NCI-H460 (cell line): ENCODE measurements at places on chromosomes 5 and 9. TPM values are rescaled to one million over a fixed set of nuclear protein-coding genes. Genes with fewer than 3 reads are reported as not detected.
A peak's percentile ranks its signal among the peaks of the same experiment; 100 is the strongest.

TRPM6 gene
- total RNA-seq = 1.4 TPM in 2 replicates

DNA sequence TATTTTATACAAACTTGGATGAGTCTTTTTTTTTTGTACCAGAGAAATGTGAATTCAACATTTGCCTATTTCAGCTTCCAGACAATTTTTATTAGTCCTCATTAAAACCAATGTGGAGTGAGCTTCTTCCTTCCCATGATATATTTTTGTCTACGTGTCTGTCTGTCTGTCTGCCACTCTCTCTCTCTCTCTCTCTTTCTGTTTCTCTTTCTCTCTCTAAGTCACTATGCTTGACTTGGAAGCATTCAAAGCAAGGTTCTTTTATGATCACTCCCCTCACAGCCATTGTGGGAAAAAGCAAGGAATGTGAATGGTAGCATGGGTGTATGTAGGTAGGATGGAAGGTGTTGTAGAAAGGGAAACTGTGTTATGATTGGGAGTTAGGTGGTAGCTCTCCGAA, 80.2 kb downstream of the SNCAIP start:
- DNase-seq = no peak

DNA sequence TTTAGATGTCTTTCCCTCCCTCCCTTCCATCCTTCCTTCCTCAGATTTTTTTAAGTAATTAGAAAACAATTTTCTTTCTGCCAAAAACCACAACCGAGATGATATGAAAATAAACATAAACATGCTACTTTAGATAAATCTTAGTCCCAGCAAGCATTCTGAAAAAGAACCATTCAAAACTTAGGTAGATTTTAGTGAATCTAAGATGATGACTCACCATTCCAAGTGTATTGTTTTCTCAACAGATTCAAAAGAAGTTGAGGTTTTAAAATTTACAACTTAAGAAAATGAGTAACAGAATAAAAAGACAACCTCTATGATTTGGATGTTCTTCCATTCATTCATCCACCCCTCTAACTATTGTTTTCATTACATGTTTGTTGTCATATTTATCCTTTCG, 465.1 kb downstream of the PDE4D start:
- no peak for DNase-seq

- no peak for DNase-seq
These were observed 198.9 kb downstream of the LURAP1L start for GRCh38 chr9:12973710-12974109.

GRCh38 chr5:9553561-9553960, 7.7 kb upstream of the SEMA5A start:
- no peak for DNase-seq

GRCh38 chr5:126007841-126008240, 415.4 kb upstream of the GRAMD2B start:
- peak; percentile 17 for DNase-seq

GRCh38 chr5:79263290-79263689, 27.4 kb downstream of the JMY start:
- no peak for DNase-seq

DNA sequence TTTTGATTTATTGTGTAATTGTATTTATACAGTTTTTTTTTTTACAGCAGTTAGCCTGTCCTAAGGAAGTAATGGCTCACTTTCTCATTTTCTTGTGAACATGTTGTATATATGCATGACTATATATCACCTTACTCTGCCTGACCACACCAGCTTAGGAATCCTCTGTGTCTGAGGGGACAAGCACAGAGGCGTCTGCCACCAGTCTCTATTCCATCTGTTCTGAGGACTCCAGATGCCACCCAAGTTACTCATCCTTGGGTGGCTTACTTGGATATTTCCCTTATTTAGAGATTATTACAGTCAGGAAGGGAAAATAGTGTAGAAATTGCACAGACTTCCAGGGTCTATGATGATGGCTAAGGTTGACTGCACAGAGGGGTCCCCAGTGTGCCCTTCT, 256.3 kb upstream of the C9orf72 start:
- DNase-seq = no peak
